ENCODE measurements at places on chromosomes 7 and 10. TPM values are rescaled to one million over a fixed set of nuclear protein-coding genes. Genes with fewer than 3 reads are reported as not detected.

GRCh38 chr10:13913897-13914296 lies 327.1 kb downstream of the PRPF18 start:
- DNase-seq = peak; percentile 65

GRCh38 chr7:35755711-35756110 lies 45.1 kb upstream of the SEPTIN7 start:
- no peak for DNase-seq

DNA sequence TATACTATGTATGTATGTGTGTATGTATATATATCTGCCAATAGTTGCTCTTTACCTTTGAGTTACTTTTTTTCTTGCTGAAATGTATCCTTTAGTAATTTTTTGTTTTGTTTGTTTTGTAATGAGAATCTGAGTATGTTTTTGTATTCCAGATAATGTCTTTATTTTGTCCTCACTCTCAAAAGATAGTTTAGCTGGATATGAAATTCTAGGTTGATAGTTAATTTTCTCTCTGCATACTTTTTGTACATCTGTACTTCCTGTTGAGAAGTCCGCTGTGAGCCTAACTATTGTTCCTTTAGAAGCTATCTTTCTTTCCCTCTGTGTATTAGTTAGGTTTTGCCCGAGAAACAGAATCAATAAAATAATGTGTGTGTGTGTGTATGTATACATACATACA lies 29.5 kb downstream of the BUB3 start:
- peak; percentile 3 for DNase-seq

GRCh38 chr7:48245751-48246472 lies 74.7 kb downstream of the ABCA13 start:
- DNase-seq = no peak

DNA sequence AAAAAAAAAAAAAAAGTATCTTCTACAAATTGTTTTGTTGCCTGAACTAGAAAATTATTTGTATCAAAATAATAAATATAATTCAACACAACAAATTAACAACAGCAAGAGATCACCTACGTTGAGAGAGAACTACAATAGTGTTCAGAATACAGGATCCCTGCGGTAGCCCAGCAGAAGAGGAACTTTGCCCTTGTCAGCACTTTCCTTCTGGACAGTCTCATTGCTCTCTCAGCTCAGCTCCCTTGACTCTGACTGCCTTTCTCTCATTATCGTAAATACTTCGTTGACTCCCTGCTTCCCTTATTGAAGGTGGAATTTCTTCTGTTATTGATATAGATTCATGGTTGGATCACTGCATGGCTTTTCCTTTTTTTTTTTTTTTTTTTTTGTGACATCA lies 469.5 kb upstream of the VSTM2A start:
- no peak for DNase-seq

GRCh38 chr10:68208424-68209042 lies 23.4 kb downstream of the ATOH7 start:
- peak; percentile 45 for DNase-seq

TMEM213 gene
- total RNA-seq = not detected

DNA sequence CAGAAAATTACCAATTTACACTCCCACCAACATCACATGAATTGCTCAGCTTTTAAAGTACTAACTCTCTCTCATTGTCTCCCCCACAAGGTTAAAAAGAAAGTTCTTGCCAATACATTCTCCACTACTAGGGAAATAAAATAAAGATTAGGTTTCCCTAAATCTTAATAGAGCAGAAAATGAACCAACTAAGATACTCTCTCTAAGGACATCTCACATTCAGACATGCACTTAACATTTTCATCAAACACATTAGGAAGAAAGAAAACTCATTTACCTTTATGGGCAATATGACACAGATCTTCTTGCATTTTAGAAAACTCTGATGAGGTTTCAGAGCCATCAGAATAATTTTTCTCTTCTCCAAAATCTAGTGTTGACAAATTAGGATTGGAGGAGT lies 104.1 kb upstream of the GSDME start:
- no peak for DNase-seq
